ENCODE measurements at places on chromosomes 2 and 18. TPM values are rescaled to one million over a fixed set of nuclear protein-coding genes. Genes with fewer than 3 reads are reported as not detected.

DNA sequence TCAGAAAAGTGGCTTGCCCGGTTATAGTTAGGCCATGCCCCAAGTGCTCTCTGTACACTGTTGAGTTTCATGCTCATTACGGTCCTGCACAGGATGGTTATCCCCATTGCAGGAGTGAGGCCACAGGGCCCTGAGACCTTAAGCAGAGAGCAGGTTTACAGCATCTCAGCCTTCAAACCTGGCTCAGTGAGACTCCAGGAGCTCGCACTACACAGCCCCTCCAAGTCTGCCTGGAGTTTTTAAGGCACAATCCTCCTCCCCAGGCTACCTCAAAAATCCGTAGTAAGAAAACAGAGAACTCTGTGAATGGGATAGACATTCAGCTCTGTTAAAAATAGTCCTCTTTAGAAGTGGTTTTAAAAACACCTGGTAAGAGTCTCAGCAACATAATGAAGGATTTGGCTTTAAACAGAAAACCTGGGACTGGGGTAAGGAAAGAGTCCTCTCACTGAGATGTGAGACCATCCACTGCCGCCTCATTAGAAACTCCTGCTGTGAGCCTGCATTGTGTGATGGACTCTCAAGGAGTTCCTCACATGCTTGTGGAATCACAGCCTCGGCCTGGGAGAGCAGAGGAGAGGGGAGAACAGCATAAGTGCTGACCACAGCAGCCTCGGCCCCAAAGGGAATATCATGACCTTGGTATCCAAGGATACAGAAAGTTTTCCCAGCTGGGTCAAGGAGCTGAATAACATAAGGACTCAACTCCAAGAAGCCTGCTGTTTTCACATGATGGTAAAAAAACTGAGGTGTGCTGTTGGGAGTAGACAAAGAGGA, 214.8 kb downstream of the ATAD2B start:
- DNase-seq = no peak

UGT1A10 gene
- total RNA-seq = not detected

GRCh38 chr2:216551234-216552068, 52.8 kb downstream of the RPL37A start:
- no peak for DNase-seq

GRCh38 chr18:46716827-46717226, 40.0 kb downstream of the ST8SIA5 start:
- DNase-seq = no peak

DNA sequence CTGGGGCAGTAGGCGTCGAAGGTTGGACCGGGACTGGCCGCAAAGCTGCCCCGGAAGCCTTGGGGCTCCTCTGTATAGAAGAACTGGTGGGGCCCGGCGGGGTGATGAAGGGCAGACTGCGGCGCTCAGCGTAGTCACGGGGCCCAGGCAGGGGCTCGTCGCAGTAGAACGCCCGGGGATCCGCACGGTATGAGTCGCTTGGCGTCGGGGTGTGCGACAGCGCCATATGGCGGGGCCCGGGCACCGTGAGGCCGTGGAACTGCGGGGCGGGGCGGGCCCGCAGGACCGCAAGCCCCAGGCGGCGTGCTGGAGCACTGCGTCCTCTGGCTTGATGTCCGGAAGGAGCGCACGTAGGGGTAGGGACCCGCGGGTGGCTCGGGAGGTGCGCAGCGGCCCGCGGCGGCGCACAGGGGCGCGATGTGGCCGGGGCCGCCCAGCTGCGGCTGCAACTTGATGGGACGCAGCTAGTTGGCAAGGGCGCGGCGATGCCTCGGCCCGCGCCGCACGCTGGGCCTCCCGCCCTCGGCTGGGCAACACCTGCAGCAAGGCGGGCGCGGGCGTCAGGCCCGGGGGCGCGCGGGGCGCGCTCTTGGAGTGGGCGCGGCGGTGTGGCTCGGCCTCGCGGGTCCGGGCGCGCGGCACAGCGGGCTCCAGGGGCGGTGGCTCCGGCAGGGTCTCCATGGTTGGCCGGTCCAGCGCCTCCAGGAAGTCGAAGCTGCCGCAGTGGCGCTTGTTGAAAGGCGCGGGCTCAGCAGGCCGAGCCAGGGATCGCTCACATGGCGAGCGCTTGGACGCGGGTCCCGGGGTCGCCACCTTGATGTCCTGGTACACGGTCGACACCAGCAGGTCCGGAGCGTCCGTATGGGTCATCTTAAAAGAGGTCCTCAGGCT, 251.4 kb downstream of the ANKRD30B start:
- DNase-seq = no peak

RAMP1 gene
- 191 TPM for total RNA-seq
